GM12892 (cell line): ENCODE measurements at places on chromosomes 3 and 15.

- DNase-seq, result no peak
Measured at GRCh38 chr15:66663664-66664063, 38.4 kb upstream of the SMAD6 start.

DNA sequence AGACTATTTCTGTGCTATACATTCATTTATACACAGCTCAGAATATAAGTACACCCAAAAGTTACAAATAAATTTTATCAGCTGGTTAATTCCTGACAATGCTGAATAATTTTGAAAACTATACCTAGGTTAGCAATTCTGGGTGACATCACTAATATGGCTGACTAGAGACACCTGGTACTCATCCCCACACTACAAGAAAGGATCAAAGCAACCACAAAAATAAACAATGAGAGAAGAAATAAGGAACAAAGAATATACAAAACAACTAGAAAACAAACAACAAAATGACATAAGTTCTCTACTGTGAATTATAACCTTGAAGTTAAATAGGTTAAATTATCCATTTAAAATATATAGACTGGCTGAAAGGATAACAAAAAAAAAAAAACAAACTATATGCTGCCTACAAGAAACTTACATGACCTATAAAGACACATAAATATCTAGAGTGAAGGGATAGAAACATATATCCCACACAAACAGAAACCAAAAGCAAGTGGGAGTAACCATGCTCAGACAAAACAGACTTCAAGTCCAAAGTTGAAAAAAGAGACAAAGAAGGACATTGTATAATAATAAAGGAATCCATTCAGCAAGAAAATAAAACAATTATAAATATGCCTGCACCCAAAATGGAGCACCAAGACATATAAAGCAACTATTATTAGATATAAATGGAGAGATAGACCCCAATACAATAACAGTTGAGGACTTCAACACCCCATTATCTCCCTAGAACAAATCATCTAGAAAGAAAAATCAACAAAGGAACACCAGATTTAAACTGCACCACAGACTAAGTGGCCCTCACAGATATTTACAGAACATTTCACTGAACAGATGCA lies 57.8 kb downstream of the IMPG2 start:
- no peak for DNase-seq

DNA sequence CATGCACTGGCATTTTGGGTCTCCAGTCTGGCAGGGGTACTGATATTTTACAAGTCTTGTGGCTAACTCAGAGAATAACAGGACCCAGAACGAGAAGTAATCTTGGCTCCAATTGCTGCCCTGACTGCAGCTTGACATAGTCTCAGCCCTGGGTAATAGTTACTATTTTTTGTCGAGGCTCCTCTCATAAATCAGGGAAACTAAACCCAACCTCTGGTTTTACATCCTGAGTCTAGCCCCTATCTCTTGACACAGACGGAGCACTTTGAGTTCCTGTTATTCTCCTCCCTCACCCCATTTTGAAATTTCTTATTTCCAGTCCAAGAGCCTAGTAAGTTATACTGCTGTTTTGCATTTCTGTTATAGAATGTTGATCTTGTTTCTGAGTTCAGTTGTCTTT lies 276.1 kb upstream of the GOLIM4 start:
- DNase-seq, result no peak

DNA sequence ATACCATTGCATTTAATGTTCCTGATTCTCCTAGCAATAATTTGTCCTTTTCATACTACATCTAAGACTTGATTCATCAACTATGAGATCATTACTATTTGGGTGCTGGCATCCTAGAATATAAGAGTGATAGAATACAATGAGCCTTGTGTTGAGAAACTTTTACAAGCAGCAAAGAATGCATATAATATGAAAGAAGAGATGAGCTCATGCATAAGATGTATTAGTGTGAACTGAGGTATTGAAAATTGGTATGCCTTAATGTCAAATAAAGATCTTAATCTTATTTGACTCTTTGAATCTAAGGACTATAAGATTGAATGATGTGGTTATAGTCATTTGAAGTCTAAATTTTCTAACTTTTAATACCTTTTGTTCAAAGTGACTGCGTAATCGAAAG lies 220.0 kb upstream of the ARHGEF26 start:
- DNase-seq, result no peak

DNA sequence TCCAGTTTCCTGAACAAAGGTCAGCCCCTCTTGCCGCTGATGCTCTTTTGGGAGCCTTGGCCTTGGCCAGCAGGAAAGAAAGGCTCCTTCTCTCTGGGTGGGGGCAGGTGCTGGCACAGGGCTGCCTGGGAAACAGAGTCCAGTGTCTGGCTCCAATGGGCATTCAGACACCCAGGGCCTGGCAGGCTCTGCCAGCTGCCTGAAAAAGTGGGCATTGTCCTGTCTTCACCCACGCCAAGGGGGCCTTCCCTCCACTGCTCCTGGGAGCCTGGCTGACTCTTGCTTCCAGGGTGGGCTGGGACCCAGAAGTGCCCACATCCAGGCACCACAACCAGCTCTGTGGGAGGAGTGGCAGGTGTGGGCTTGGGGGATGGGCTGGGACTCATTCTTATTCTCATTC lies 62.7 kb downstream of the RHCG start:
- DNase-seq, result no peak

GRCh38 chr3:188918093-188918492 lies 253.7 kb upstream of the TPRG1 start:
- DNase-seq, result no peak

- DNase-seq, result no peak
Measured at GRCh38 chr3:53836084-53836872, 9.9 kb downstream of the CHDH start.

DNA sequence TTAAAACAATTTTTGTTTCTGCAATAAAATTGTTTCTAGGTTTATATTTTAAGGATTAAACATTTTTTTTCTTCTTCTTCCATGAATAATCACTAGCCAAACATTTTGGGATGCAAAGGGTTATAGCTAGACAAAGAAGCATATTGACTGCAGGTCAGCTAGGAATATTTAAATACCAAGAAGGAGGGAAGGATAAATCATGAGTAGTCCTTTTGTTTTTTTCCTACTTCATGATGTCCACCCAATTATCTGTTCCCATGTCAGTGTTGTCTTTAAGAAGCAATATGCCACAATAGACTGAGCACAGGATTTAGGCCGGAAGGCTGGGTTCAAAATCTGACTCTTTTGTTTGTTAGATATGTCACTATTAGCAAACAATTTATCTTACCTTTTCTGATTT lies 82.1 kb downstream of the VPS8 start:
- no peak for DNase-seq

GRCh38 chr15:72592097-72592496 lies 62.4 kb upstream of the GOLGA6B start:
- DNase-seq, result no peak

GRCh38 chr15:92839696-92840095 lies 60.4 kb upstream of the CHD2 start:
- peak; percentile 34 for DNase-seq

DNA sequence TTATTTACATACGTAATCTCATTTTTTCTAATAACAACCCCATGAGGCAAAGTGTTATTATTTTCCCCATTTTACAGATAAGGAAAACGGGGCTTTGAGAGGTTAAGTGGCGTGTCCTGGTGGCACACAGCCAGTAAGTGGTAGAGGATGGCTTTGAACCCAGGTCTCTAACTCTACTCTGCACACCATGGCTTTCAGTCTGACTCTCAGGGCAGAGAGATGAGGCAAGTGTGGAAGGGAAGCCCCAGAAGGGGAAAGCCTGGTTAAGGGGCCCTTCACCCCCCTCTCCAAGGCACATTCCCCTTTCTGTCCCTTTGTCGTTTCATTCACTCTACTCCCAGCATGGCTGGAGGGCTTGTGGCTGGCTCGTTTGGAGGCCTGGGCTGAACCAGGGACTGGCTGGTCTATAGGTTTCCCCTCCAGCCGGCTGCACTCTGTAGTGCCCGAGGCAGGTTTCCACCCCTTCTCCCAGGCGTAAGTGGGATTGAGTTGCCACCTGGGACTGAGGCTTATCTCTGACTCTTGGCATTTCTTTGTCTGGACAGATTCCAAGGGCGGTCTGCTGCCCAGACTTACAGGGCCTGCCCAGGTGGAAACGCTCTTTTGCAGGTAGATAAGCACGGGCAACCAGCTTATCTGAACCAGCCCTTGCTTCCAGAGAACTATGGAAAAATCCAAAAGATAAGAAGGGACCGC lies 12.1 kb downstream of the SEMA4B start:
- DNase-seq, result no peak
